CD4-positive, CD25-positive, alpha-beta regulatory T cell (primary cell): ENCODE measurements at places on chromosomes 3 and 15. TPM values are rescaled to one million over a fixed set of nuclear protein-coding genes. Genes with fewer than 3 reads are reported as not detected.

GRCh38 chr3:100982710-100983109 lies 10.5 kb downstream of the ABI3BP start:
- no peaks in the 10 kb centered on the region for H3K36me3 ChIP-seq
- no peaks in the 10 kb centered on the region for H3K27me3 ChIP-seq
- DNase-seq = no peak
- H3K27ac ChIP-seq = no peak overlapping the region
- no peak overlapping the region for H3K4me3 ChIP-seq
- no peaks in the 10 kb centered on the region for H3K4me1 ChIP-seq

- no peaks in the 10 kb centered on the region for H3K4me1 ChIP-seq
- H3K27ac ChIP-seq = no peak overlapping the region
- no peak overlapping the region for H3K4me3 ChIP-seq
- H3K36me3 ChIP-seq = peaks cover 90% of the 10 kb centered on the region
- H3K27me3 ChIP-seq = no peaks in the 10 kb centered on the region
These were observed 8.3 kb downstream of the SNAPC5 start for GRCh38 chr15:66489179-66489791.

DNA sequence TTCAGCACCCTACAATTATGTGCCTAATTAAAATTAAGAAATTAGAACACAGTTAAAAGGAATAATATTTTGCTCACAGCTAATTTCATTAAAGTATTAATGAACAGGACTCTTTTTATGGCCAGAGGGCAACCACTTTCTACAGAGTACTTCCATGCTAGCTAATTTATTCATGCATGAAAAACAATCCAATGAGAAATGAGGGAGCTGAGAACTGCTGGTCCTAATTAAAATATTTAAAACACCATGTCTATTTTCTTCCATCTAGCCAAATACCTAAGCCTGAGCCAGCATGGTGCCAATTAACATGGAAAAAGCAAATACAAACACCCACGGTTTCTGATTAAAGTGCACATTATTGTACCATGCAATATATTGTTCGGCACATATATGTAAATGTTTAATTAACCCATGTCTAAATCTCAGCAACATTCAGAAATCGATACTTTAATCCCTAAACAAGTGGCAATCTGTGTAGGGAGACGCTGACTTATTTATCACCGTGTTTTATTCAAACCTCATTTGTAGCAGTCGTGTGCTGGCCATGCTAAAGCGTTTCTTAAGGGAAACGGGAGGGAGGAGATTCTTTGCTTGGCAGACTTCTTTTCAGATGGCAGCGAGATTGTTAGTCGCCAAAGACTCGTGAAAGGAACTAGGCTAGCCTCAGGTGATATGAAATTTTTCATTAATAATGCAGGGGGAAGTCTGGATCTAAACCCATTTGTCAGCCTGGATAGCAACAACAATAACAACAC lies 193.5 kb downstream of the ANXA2 start:
- H3K36me3 ChIP-seq = no peaks in the 10 kb centered on the region
- H3K4me3 ChIP-seq = no peak overlapping the region
- no peak for DNase-seq
- H3K27ac ChIP-seq = no peak overlapping the region

GRCh38 chr15:74406992-74407705 lies 26.6 kb downstream of the SEMA7A start:
- H3K4me1 ChIP-seq = peaks cover 18% of the 10 kb centered on the region
- DNase-seq = no peak
- H3K27me3 ChIP-seq = no peaks in the 10 kb centered on the region
- no peak overlapping the region for H3K27ac ChIP-seq

DNA sequence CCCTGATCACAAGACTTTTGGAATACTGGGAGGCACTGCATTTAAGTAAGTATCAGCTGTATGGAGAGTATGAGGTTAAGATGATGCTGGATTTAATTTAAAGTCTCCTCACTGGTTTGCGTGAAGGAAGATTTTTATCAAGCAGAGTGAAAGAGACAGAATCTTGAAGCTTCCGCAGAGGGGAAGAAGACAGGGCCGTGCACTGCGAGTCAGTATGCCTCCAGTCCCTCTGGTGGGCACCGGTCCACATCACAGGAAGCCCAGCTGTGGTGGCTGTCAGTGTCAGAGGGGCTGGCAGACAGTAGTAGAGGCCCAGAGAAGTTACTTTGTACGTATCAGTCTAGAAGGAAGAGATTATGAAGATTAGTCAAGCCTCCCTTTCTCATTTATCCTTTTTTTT lies 379.0 kb upstream of the TPRG1 start:
- H3K27ac ChIP-seq = no peak overlapping the region
- H3K27me3 ChIP-seq = no peaks in the 10 kb centered on the region
- H3K36me3 ChIP-seq = no peaks in the 10 kb centered on the region
- peaks cover 7% of the 10 kb centered on the region for H3K4me1 ChIP-seq
- no peak for DNase-seq

DNA sequence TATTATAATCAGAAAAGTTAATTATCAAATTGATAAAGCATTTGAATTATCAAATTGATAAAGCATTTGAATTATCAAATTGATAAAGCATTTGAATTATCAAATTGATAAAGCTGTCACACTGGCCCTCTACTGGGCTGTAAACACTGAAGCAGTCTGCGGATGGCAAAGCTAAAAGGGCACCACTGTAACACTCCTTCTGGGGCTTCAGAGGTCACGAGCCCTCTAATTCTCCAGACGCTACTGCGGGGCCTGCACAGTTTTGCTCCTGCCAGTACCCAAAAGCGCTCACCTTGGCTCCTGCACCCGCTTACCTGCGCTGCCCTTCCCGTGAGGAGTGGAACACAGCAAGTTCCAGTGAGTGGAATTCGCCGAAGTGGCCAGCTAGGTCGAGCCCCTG lies 409.0 kb upstream of the KCNMB2 start:
- no peaks in the 10 kb centered on the region for H3K36me3 ChIP-seq
- no peaks in the 10 kb centered on the region for H3K4me1 ChIP-seq
- H3K4me3 ChIP-seq = no peak overlapping the region
- DNase-seq = no peak
- H3K27me3 ChIP-seq = no peaks in the 10 kb centered on the region

DNA sequence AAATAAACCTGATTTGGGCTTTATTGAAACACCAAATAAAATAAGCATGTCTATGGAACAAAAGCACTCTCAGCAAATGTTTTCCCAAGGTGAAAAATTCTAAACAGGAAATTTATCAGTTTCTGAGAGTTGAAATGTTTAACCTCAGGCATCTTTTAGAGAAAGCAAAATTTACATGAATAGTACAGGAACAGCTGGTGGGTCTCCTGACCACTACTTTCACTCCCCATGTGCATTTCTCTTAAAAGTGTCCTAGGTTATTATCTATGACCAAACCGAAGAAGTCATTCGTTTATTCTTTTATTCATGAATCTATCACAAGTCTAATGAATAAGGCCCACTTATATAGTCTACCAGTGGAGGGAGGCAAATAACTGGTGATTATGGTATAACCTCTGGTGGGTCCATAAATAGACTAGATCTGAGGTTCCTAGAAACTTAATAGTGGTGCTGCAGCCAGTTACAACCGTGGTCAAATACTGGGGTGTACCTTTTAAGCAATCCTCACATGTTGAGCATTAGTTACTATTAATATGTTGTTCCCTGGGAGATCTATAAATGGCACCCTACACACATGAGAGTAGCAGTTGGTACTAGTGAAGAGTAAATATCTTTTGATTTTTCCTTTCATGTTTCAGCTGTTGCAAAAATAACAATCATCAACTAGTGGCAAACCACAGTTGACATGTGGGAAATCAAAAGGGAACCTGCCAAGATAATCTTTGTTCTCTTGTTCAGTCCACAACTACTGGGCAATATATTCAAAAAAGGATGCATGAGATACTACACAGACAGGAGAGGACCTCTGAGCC lies 169.3 kb upstream of the STAC start:
- no peak overlapping the region for H3K4me3 ChIP-seq
- H3K27ac ChIP-seq = no peak overlapping the region
- no peak for DNase-seq
- H3K36me3 ChIP-seq = no peaks in the 10 kb centered on the region

DNA sequence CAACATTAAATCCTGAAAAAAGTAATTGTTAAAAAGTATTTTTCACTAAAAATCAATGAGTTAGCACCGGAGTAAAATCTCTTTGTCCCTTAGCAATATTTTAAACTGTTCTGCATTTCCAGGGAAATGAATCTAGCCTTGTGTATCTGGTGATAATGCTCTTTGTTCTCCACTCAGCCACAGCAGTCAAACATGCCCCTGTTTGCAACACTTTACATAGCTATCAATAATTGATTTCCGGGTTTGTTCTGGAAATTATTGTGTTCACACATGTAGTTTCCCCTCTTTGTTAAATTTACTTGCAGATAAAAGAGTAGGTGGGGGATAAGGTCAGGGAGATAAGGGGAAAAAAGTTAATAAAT lies 3.6 kb upstream of the A4GNT start:
- H3K36me3 ChIP-seq = no peaks in the 10 kb centered on the region
- DNase-seq = no peak
- no peak overlapping the region for H3K27ac ChIP-seq
- no peak overlapping the region for H3K4me3 ChIP-seq
- no peaks in the 10 kb centered on the region for H3K4me1 ChIP-seq

GRCh38 chr3:123324880-123325765 lies 123.4 kb downstream of the SEC22A start:
- no peak for DNase-seq
- H3K27me3 ChIP-seq = no peaks in the 10 kb centered on the region
- no peak overlapping the region for H3K27ac ChIP-seq
- H3K4me3 ChIP-seq = no peak overlapping the region

DNA sequence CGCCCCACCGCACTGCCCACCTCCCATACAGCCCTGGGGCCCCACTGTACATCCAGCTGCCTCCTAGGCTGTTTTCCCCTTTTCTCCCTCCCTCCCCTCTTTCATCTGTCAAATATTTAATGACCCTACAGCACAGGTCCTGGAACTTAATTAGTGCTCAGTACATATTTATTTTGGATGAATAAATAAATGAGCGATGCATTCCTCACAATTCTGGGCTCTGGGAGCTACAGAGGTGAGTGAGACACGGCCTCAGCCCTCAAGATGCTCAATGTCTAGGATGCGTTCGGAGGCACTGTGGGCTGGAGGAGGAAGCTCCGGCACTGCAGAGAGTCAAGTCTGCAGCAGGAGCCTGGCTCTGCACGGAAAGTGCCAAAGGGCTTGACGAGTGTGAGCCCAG lies 175.0 kb downstream of the FAM43A start:
- no peaks in the 10 kb centered on the region for H3K4me1 ChIP-seq
- no peak overlapping the region for H3K27ac ChIP-seq
- DNase-seq = no peak
- no peaks in the 10 kb centered on the region for H3K36me3 ChIP-seq

DNA sequence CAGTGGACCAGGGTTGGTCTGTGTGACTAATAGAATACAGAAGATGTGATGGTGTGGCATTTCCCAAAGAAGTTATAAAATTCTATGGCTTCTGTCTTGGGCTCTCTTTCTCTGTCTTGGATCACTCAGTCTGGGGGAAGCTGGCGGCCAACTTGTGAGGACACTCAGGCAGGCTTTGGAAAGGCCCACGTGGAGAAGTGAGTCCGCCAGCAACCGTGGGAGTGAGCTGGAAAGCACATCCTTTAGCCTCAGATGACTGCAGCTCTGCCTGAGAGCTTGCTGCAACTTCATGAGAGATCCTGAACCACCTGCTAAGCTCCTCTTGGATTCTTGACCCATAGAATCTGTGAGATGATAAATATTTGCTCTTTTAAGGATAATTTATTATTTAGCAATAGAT lies 72.0 kb upstream of the RASGRP1 start:
- no peak for DNase-seq
- no peak overlapping the region for H3K27ac ChIP-seq
- no peaks in the 10 kb centered on the region for H3K36me3 ChIP-seq
- H3K27me3 ChIP-seq = no peaks in the 10 kb centered on the region

- no peak overlapping the region for H3K27ac ChIP-seq
- no peak for DNase-seq
- H3K27me3 ChIP-seq = no peaks in the 10 kb centered on the region
- H3K4me3 ChIP-seq = no peak overlapping the region
- no peaks in the 10 kb centered on the region for H3K36me3 ChIP-seq
These were observed 68.1 kb downstream of the SENP2 start for GRCh38 chr3:185653949-185654757.

DNA sequence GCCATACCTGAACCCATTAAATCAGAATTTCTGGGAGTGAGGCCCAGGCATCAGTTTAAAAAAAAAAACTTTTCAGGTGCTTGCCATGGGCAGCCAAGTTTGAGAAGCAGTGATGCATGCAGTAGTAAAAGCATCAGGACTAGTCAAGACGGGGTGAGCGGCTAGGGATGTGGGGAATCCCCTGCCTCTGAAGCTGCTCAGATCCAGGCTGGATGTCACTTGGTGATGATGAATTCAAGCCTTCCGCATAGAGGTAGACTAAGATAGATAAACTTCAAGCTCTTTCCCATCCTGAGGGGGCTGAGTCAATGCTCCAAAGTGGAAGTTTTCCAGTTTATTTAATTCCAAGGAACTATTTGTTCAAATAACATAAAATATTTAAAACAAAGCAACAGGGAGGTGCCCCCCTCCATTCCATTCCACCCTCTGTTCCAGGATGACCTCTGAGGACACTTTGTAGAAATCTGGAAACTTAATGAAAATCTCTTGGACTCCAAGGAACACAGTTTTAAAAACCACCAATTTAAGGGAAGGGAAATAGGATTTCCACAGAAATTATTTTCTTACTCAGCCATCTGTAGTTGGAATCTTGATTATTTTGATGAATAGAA lies 100.4 kb upstream of the NR2E3 start:
- no peak overlapping the region for H3K4me3 ChIP-seq
- no peaks in the 10 kb centered on the region for H3K4me1 ChIP-seq
- DNase-seq = no peak
- no peak overlapping the region for H3K27ac ChIP-seq
- no peaks in the 10 kb centered on the region for H3K36me3 ChIP-seq

DNA sequence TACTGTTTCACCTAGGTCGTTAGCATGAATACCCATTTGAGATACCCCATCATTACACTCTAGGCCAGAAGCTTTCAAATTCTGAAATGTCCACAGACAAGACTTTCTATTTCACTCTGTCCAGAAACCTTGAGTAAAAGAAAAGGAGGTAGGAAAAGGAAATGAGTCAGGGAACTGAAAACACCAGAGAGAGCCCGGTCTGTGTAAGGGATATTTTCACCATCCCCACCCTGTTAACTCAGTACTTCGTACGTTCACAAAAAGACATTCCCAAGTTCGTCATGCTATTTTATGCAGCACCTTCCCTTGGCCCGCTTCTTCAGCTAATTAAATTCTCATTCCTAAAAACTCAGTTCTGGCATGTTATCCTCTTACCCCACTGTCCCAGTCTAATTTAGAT lies 89.4 kb upstream of the SOX2 start:
- no peaks in the 10 kb centered on the region for H3K4me1 ChIP-seq
- H3K27me3 ChIP-seq = no peaks in the 10 kb centered on the region
- no peak for DNase-seq
- no peak overlapping the region for H3K27ac ChIP-seq
- no peaks in the 10 kb centered on the region for H3K36me3 ChIP-seq

DNA sequence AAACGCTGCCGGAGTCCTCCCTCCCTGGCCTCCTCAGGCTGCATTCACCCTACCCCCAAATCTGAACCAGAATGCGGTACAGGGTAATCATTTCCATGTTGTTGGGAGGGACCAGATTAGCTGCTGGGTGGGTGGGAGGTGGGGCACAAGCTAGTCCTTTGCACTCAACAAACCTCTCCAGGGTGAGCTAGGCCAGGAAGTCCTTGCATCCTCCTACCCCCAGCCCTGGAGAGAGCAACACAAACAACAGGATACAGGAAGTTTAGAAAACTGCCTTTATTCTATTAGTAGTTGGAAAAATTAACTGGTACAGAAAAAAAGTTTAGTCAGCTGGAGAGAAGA lies 702 bp upstream of the GPX1 start:
- peaks cover 26% of the 10 kb centered on the region for H3K4me1 ChIP-seq
- H3K27ac ChIP-seq = peak overlapping the region; percentile 83
- H3K27me3 ChIP-seq = no peaks in the 10 kb centered on the region
- no peak overlapping the region for H3K4me3 ChIP-seq
- peaks cover 33% of the 10 kb centered on the region for H3K36me3 ChIP-seq

Gene NAALADL2
- total RNA-seq = not detected

Gene RBP2
- total RNA-seq = not detected

Gene IQCF5
- total RNA-seq = not detected
